ENCODE measurements at places on chromosomes 12 and 14.

DNA sequence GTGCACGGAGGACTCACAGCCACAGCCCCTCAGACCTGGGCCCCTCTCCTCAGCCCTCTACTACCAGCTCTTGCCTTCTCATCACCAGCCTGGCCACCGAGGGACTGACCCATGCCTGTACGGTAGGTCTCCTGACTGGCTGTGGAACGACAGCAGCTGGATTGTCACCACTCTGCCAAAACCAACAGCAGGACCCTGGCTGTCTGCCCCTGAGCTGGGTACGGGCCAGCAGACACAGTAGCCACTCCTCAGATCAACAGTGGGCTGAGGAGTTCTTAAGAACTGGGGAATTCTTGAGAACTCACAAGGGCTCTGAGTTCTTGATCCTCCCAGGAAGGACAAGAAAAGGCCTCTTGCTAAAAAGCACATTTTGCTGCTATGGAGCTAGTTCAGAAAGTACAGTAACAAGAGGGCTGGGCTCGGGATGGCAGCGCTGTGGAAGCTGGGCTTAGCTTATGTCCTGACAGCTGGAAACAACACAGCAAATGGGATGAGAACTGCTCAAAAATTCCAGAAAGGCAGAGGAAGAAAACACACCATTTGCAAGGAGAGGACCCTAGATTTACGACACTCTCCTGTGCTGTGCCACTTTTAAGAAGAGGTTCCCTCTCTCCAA is 176.4 kb downstream of the ANO2 start:
- no peak for DNase-seq

- DNase-seq = peak; percentile 26
Measured at GRCh38 chr12:10130042-10130441, at the start of gene CLEC7A. Gene CLEC7A, minus strand, starts transcription at chr12:10130199. Its CDS starts 117 bp downstream, at chr12:10130082.

GRCh38 chr12:10301103-10301502 is 6.6 kb upstream of the KLRD1 start:
- no peak for DNase-seq

- no peak for DNase-seq
Measured at GRCh38 chr12:7271893-7272514, 31.9 kb upstream of the ACSM4 start.

DNA sequence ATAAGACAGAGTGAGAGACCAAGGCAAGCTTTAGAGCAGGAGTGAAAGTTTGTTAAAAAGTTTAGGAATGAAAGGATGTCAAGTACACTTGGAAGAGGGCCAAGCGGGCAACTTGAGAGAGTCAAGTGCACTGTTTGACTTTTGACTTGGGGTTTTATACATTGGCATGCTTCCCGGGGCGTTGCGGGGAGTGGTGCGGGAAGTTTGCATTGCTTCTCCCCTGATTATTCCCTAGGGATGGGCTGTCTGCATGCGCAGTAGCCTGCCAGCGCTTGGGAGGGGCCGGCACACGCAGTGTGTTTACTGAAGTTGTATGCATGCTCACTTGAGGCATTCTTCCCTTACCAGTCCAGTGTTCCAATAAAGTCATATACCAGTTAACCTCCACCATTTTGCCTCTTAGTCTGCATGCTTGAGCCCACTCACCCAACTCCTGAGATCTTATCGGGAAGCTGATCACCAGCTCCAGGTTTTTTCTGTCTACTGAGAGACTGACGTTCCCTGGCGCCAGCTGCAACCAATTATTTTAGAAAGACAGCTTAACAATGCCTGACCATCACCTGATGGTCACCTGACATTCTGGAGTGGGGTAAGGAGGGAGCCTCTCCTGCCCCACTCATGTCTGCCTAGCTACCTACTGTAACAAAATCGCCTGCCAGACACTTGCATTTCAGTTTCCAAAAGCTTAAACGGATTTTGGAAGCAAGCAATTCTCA is 53.2 kb downstream of the DACT1 start:
- DNase-seq = peak; percentile 77

GRCh38 chr12:132560364-132560613 is 50.1 kb downstream of the LRCOL1 start:
- no peak for DNase-seq

DNA sequence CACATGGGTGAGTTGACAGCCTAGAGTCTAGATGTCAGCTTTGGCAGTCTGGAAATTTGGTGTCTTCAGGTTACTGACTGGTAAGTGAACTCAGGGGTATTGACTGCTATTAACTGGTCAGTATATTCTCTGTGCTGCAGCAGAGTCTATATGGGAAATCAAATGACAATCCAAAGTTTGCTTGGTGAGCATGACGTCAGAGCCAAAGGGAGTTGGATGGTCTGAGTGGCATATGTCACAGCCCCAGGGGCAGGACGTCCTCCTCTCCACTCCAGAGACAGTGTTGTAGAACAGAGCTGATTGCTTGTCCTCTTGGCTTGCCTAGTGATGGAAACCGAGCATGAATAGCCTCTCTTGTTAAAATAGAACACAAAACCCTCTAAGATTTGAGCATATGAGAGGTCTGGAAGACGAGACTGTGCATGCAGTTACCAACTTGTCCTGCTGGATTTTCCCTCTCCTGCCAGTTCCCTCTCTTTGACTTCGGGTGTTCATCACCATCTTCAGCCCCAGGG is 3.3 kb upstream of the TBC1D30 start:
- DNase-seq = no peak

- peak; percentile 86 for DNase-seq
Measured at GRCh38 chr12:109020796-109021380, at the start of gene SVOP. Gene SVOP, minus strand, starts transcription at chr12:109021068. Its CDS starts 200 bp downstream, at chr12:109020868.

GRCh38 chr14:44494137-44494536 is 12.9 kb downstream of the FSCB start:
- DNase-seq = no peak

DNA sequence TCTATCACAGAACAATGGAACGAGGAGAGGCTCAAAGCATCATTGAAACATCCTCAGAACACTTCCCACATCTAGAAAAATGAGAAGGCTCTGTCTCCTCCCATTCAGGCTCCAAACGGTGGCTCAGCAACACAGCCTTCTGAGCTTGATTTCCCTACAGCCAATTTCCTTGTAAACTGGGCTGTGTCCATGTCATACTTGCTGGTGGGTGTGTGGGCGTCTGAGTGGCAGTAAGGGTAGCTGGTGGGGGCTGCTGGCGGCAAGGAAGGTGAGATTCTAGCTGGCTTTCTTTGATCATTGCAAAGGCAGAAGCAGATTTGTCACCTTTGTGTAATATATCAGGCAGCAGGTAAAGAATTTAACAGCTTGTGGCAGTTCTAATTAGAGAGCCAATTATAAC is 163.7 kb downstream of the CALM1 start:
- DNase-seq = no peak

GRCh38 chr12:6734506-6735387 is 10.9 kb downstream of the COPS7A start:
- no peak for DNase-seq

GRCh38 chr14:78838959-78839358 is 668.8 kb downstream of the NRXN3 start:
- no peak for DNase-seq

DNA sequence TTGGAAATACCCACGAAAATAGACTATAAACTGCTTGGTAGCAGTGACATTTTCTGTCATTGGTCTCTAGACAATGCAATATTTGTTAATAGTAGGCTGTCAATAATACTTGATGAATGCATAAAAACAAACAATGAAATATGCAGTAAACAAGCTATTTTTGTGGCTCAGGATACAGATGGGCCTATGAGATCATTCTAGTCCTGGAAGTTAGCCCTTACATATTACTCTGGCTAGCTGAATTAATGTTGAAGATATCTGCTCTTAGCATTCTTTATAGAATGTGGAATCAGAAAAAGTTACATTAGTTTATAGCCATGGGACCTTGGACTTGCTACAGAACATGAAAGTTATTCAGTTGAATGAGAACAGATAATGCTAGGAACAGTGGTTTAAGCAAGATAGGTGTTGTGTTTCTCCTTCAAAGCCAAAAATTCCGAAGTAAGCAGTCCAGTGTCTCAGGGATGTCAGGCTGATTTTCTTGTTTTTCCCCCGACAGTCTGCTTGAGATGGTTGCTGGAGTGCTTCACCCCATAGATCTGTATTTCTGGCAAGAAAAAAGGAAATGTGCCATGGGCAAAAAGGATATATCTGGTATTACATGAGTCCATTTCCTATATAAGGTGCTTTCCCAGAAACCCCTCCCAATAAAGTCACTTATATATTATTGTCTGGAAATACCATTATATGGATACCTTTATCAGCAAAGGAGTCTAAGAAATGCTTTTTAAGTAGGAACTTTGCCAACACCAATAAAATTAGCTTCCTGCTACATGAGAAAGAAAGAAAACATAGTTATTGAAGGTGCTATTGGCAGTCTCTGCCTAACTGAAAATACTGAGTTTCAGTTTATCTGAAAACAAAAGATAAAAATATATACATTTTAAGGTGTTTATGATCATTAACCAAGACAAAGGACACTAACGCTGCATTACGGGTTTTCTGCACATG is 619.4 kb upstream of the ATP2B1 start:
- no peak for DNase-seq
